Liver (tissue), 10 donors: ENCODE measurements at places on chromosomes 5 and 9.

GRCh38 chr9:6034954-6035353 is 19.5 kb upstream of the RANBP6 start:
- no peak for DNase-seq

DNA sequence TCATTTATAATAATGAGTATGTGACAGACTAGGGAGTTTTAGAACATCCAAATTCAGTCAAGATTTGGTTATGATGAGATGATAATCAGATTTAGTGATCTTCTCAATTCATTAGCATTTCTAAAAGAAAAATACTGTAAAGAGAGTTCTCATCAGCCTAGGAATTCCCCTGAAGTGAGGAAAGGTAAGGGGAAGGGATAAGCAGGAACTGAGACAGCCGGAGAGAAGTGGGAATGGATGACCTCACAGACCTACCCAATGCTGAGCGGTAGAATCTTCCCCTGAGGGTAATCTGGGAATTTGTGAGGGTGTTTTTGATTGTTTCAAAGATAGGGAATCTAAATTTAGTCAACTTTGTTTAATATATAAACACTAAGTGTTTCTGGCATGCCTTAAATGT is 16.7 kb upstream of the GPBP1 start:
- DNase-seq = no peak

DNA sequence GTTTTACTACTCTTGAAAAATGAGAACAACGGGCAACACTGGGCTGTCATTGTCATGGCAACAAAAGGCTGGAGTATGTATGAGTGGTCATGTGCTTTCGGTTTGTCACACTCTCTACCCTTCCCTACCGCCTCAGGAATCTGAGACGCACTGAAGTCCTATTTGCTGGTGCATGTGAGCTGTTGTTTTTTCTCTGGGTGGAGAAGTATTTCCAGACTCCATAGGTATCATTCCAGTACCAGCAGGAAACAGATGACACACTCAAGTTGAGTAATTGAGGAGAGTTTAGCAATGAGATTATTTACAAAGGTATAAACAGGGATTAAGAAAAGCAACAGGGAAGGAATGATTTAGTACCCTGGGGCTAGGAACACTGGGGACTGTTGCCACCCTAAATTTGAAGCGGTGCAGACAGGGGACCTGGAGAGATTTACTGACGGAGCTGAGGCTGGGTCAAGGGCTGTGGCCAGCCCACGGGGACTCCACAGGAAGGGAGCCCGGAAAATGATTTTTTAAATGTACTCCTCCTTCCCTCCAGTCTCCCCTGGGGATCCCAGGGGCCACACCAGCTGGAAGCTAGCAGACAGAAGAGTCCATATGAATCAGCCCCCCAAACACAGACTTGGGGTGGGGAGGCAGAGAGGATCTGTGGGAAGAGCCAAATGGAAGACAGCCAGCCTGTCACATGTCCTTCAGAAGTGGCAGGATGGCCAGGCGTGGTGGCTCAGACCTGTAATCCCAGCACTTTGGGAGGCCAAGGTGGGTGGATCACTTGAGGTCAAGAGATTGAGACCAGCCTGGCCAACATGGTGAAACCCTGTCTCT is 13.2 kb upstream of the ZBTB43 start:
- no peak for DNase-seq

GRCh38 chr5:68317646-68318045 is 102.1 kb downstream of the PIK3R1 start:
- DNase-seq = no peak

- no peak for DNase-seq
Measured at GRCh38 chr5:125604104-125604503, 819.1 kb upstream of the GRAMD2B start.

- DNase-seq = no peak
Measured at GRCh38 chr9:77956555-77956954, 75.1 kb downstream of the GNAQ start.

- DNase-seq = no peak
Measured at GRCh38 chr9:28926306-28926705, 1353.0 kb upstream of the C9orf72 start.

DNA sequence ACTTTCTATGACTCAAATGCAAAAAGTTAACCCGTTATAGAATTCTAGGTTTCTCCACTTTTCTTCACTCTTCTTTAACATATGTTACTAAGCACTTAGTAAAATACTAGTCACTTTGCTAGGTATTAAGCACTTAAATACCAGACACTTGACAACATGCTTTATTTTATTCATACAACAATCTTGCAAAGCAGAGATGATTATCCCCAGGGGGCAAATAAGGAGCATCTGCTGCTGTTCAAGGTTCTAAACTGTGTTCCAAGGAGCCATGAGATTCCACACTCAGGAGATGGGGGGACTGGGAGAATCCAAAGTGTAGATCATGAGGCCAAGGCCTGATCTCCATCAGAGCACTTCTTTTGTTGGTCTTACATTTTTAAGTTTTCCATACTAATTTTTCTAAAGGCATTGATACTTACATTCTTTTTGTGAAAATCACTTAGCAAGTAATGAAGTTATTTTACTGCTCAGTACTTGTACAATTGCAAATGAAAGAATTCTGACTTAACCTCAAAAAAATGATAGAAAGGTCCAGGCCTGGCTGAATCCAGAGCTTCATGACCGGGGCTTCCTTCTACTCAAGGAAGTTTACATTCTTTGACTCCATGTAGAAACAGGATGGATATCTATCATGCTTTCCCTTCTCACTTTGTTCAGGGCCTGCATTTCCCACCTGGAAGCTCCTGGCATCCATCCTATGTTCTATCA is 504.4 kb upstream of the WWC1 start:
- DNase-seq = no peak

DNA sequence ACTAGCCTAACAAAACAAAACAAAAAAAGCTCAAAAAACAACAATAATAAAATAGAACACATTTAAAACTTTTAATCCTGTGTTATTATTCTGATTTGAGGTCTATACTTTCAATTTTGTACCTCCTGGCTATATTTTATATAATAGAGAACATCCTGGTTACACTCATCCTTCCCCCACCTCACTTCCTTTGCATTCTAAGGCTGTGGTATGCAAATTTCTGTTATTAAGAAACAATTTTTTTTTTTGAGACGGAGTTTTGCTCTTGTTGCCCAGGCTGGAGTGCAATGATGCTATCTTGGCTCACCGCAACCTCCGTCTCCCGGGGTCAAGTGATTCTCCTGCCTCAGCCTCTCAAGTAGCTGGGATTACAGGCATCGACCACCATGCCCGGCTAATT is 3.1 kb upstream of the RPL37 start:
- DNase-seq = no peak

GRCh38 chr9:76302947-76303550 is 91.2 kb downstream of the RFK start:
- no peak for DNase-seq

- no peak for DNase-seq
Measured at GRCh38 chr5:118249386-118249785, 739.0 kb downstream of the DTWD2 start.

DNA sequence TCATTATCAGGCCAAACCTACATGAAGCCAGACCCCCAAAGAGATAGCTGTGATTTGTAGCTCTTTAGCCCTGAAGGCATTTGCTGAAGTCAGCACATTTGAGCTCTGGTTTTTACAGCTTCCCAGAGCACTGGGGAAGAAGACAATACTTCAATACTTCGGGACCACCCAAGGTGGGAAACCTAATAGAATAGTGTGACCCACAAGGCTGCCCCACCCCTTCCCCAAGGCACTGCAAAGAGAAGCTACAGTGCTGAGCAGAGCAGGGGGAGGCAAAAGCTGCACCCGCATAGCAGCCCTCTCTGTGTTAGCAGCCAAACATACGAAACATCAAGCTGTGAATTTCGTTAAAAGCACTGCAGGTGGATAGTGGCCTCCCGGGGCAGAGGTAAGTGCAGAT is 87.3 kb downstream of the HSD17B3 start:
- DNase-seq = no peak

DNA sequence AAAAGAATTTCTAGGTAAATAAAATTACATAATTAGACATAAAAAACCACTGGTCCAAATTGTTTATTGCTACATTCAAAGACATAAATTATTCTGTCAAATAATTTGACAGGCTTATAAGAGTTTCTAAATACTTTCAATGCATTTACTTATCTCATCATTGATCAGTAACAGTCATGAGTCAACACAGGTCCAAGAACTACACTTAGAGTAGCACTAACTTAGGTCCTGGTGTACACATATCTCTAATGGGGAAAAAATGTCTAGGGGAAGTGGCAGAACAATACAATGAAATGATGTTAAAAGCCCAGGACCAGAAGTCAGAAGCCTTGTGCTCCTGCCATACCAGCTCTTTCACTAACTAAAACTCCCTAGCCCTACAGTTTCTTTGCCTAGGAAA is 96.5 kb upstream of the SLCO6A1 start:
- DNase-seq = no peak

DNA sequence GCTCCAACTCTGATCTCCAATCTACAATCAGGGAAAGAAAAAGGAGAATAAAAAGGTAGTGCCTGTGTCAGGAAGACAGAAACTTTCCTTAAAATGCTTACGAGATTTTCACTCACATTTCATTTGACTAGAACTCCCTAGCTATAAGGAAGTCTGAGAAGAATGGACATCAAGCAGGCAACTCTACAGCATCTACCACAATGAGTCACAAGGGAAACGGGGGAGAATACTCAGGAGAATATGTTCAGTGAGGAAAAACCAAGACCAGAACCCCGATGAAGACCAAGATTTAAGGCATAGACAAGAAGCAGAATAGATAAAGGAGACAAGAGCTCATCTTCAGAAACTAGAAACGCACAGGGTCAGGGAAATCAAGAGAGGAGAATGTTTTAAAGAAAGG is 9.0 kb upstream of the SETD9 start:
- DNase-seq = no peak

DNA sequence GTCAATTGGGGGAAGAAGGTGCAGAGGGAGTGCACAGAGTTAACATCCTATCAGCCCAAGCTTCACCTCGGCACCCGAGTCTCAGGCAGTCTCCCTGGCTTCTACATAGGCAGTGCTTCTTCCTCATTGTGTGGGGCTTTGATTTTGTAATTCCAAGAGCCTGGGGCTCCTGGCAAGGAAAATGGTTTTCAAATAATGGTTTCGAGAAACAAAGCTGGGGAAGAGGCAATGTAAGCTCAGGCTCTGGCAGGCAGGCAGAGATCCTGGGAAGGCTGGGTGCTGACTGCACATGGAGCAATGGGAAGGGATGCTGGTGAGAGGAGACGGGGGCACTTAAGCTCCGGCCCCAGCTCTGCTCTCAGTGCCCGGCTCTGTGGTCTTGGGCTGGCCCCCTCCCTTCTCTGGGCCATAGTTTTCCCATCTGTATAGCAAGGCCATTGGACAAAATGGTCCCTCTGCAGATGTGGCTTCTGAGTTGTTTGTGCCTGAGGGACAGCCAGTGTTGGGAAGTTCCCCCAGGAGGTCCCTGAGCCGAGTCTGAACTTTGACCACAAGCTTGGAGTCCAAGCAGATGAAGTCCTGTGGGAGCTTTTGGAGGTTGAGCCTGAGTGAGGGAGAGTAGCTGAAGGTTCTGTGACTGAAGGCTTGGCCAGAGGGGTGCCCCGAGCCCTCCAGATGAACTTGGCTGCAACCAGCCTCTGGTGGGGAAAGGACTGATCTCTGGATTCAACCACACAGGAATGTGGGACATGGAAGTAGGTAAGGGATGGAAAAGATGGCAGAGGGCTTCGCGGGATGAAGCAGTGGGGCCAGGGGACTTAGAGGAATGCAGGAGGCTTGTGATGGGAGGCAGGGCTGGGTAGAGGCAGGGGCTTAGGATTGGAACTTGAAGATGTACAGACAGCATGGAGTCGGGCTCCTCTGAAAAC is 28.5 kb upstream of the IL17B start:
- DNase-seq = no peak

DNA sequence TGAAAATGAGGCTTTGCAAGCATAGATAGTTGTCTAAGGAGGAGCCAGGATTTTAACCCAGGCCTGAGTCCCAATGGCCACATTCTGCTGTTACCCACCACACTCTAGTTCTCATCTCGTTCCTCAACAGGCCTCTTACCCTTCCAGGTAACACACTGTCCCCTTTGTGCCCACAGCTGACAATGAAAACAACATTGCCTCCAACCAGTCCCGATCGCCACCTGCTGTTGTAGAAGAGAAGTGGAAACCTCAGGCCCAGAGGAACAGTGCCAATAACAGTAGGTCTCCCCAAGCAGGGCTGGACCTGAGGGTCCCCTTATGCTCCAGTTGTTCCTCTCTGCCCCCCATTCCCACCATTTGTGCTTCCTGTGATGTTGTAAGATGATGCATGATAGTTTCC is 30.4 kb downstream of the AMBP start:
- peak; percentile 30 for DNase-seq

DNA sequence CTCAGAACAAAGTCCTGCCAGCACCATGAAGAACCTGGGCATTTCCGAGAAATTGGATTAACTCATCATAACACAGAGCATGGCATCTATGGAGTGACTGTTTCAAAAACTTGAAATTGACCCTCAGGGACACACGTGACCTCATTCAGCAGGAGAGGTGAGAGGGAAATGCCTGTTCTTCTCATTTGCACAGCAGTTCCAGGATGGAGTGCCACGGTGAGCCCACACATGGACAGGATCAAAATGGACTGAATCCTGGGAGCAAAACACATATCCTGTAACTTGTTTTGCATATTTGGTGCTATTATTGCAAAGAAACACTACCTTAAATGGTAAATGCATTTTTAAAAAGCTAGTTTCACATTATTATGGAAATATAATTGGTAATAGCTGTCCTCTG is 256.1 kb upstream of the IRX2 start:
- DNase-seq = no peak

GRCh38 chr5:76701298-76701697 is 14.6 kb upstream of the F2R start:
- DNase-seq = no peak

DNA sequence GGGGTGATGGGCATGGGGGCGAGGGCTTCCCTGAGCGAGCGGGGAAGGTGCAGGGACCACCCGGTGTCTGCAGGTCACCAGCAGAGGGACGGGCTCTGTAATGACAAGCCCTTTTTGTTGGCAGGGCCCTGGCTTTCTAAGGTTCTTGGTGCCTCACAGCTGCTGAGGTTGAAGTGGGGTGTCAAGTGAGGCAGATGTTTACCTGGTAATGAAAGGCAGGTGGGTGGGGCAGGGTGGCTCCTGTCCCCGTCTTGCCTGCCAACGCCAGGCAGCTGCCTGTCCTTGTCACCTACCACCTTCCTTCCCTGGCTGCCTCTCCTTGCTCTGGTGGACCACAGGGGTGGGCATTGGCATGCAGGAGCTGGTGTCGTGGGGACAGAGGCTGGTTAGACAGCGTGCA is 41.0 kb upstream of the SEMA4D start:
- DNase-seq = no peak
